NCI-H345 (cell line): ENCODE measurements at places on chromosomes 11 and 22.
A peak's percentile ranks its signal among the peaks of the same experiment; 100 is the strongest.

DNA sequence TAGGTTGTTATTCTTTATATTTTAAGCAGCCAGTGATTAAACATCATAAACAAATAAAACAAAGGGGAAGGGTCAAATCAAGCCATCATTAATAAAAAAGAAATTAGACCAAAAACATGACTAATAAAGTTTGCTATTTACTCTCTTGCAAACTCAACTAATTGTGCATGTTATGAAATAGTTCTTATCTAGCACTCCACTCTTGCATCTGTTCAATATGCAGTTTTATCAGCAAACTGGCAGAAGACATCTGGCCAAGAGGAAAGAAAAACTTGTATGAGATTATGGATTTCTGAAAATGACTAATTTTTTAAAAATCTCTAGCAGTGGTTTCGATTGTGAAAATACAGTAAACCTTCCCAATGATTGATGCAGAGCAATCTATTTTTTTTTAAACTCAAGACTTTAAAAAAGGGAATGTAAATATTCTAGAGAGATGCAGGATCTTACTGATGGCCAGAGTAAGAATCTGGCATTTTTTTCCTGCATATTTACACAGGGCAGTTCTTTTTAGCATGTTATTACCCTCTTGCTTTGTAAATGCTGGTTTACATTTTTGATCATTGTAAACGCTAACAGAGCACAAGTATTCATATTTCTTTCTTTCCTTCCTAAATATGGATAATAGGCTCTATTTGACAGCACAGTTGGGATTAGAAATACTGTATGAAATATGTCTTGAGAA lies 83.3 kb downstream of the GRIA4 start:
- DNase-seq, result no peak

GRCh38 chr11:57446055-57446454 lies 14.3 kb upstream of the RTN4RL2 start:
- DNase-seq, result no peak

- no peak for DNase-seq
Observed at GRCh38 chr11:76667271-76667818, 3.2 kb downstream of the LRRC32 start.

GRCh38 chr11:76162336-76163288 lies 43.7 kb downstream of the WNT11 start:
- DNase-seq, result peak; percentile 64

GRCh38 chr11:133705074-133705648 lies 140.2 kb downstream of the SPATA19 start:
- no peak for DNase-seq

GRCh38 chr11:26037716-26038115 lies 294.2 kb upstream of the ANO3 start:
- DNase-seq, result no peak

GRCh38 chr11:94649254-94649653 lies 82.1 kb downstream of the PIWIL4 start:
- no peak for DNase-seq

GRCh38 chr11:124724979-124725718 lies 14.6 kb upstream of the NRGN start:
- DNase-seq, result no peak

GRCh38 chr11:44957776-44958564 lies 7.3 kb upstream of the TP53I11 start:
- DNase-seq, result peak; percentile 20

- DNase-seq, result no peak
Observed at GRCh38 chr11:86440305-86440716, 65.6 kb downstream of the CCDC81 start.

DNA sequence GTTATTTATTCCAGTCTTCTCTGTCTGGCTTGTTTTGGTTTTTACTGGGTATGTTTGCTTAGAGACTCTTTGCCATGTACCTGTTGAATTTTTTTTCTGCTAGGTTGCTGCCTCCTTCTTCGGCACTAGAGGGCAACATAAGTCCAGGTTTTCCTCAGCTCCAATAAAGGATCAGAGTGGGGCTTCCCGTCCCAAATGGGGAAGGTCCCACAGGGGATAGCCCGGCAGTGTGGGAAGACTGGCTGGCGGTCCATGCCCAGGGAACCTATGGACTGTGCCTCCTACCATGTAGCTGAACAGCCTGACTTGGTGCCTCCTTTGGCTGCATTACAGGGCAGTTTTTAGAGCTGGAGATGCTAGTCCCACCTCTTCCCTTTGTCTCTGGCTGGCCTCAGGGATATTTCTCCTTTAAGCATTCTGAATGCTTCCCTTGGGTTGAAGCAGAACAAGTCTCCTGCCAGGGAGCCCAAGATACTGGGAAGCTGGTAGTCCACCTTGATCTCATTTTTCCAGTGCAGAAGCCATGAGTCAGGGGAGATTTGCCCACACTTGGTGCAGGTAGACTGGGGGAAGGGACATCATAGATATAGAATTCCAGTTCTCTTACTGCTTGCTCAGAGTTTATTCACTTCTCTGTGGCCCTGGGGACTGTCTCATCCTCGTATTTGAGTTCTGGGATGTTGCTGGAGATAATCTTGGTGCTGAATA lies 60.2 kb downstream of the BRD1 start:
- DNase-seq, result peak; percentile 2

DNA sequence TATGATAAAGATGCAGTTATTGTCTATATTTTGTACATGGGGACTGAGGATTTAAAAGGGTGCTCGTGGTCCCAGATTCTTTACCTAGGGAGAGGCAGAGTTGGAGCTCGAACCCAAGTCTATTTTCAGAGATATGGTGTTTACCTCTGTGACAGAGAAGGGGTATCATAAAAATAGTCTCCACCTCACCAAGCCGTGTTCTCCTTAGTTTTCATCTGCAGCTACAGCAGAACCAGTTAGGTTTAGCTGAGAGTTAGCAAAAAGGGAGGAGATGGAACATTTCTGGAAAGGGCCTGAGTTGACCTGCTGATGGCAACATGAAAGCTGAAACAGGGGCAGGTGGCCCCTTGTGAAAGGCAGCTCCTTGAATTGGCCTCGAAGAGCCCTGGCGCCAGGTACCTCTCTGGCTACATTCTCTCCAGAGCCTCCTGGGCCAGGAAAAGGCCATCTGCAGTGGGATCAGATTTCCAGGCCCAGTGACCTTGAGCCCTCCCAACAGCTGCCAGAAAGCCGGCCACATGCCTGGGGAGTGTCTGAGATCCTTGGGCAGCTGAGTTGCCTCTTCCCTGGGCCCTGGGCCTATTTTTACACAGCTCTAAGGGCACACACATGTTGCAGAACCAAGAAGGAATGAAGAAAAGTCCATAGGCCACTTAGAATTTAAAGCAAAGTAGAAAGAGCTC lies 136.6 kb downstream of the NAV2 start:
- no peak for DNase-seq

- no peak for DNase-seq
Observed at GRCh38 chr11:13206086-13206640, 71.4 kb upstream of the BMAL1 start.

DNA sequence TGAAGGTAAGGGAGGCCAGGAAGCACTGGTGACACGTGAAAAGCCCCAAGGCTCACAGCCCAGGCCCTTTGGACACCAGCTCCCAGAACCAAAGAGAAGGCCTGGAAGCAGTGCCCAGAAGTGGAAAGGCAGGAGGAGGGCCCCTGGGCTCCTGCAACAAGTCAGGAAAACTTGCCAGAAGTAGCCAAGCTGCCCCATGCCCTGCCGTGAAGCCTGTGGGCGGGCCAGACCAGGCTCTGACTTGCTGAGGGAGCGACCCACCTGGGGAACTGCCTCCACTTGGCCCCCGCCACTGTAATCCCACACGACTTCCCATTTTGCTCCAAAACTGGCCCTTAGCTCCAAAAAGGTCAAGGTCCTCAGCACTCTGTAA lies 51.3 kb upstream of the ARFGAP3 start:
- DNase-seq, result no peak

DNA sequence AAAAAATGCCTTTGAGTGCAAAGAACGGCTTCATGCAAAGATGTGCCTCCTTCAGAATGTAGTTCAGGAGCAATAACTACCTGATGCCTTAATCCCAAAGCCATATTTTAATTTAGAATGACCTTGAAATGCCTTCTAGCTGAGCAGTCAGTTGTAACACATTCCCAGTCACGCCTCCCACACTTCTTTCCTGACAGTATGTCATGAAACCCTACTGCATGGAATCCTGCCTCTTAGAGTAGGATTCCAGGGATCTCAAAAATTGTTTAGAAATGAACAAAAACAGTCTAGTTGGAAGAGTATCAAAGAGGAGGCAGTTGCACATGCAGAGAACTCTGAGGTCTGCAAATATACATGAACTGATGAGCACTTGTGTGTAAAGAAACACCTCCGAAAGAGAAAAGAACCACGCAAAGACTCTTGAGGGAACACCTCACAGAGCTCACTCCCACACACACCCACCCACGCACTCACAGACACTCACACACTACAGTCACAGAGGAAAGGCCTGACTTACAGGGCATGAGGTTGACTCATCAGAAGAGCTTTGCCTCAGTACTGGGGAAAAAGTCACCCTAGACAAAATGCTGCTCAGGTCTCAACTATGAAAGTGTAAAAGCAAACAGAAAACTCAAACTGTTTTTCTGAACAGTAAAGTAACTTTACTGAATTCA lies 77.4 kb downstream of the GGTLC2 start:
- no peak for DNase-seq

DNA sequence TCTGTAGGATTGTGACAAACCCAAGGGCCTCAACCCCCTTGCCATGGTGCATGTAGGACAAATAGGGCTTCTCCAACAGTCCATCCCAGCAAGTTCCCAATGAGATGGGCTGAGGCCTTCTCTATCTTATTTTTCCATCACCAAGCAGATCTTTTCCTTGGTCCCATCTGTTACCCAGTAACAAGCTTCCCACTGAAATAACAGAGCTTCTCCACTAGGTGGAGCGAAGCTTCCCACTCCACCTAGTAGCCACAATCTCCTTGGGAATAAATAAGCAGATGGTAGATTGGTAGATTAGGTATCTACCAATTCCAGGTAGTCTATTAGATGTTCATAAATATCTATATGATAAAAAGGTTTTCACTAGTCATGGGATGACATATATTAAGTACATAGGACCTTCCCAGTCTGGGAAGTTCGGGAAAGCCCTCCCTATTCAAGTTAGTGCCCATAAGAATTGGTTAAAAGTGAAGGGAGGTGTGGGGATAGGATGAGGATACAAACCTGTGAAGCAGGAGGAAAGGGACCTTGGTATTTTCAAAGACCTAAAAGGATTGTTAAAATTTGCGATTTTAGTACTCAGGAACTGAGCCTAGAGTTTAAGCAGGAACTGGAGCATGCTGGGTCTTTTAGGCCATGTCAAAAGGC lies 5.9 kb upstream of the OR52L1 start:
- no peak for DNase-seq

GRCh38 chr11:65584723-65585171 lies 8.9 kb downstream of the EHBP1L1 start:
- peak; percentile 34 for DNase-seq

GRCh38 chr11:35169112-35169511 lies 30.1 kb downstream of the CD44 start:
- DNase-seq, result no peak

- no peak for DNase-seq
Observed at GRCh38 chr11:8865304-8865703, 45.7 kb upstream of the AKIP1 start.

GRCh38 chr11:101436511-101437142 lies 147.2 kb downstream of the TRPC6 start:
- DNase-seq, result peak; percentile 61

GRCh38 chr11:77771135-77771534 lies 49.4 kb downstream of the RSF1 start:
- DNase-seq, result no peak

DNA sequence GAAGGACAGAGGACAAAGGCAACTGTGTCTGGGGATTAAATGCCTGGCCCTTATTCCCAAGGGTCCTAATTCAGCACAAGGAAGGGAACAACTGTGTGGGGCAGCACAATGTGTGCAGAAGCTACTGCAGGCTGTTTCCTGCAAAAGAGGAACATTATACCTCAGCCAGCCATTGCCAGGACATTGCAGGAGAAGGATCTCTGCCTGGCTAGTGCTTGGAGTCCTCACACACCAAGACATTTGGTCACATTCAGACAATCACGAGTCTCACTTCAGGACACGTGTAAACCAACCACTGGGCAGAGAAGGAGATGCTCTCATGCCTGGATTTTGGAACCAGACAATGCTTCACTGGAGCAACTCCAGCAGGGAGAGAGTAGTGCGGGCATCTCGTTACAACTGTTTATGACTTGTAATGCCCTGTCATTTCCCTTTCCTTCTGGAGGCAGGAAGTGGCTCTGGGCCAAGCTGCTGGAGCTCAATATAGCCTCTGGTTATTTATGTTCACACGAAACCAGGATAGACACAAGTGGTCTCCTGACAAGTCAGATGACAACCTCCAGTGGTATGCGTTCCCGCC lies 23.9 kb upstream of the ZC3H12C start:
- no peak for DNase-seq

GRCh38 chr22:22703203-22703570 lies 58.8 kb downstream of the GGTLC2 start:
- no peak for DNase-seq

GRCh38 chr11:33753304-33753967 lies 17.2 kb upstream of the CD59 start:
- no peak for DNase-seq

GRCh38 chr11:18703001-18703763 lies 4.6 kb downstream of the TMEM86A start:
- DNase-seq, result no peak

GRCh38 chr22:48717076-48717810 lies 1110.4 kb downstream of the BRD1 start:
- DNase-seq, result no peak

GRCh38 chr11:117823946-117824420 lies 561 bp downstream of the FXYD2 start:
- DNase-seq, result no peak

DNA sequence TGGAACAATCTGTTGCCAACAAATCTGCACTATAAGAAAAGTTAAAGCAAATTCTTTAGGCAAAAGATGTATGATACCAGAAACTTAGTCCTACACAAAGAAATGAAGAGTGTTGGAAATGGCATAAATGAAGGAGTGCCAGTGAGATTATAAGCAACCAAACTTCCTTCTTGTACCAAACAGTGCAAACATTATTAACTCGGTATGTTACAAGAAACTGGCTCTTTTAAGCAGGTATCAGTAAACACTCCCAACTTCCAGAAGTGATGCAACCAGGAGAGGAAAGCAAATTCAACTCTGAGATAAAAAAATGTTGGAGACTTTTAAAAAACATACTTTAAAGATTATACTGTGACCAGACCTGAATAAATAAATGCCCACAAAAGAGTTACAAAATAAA lies 28.5 kb downstream of the COPB1 start:
- DNase-seq, result no peak
